GM19239 (cell line): ENCODE measurements at places on chromosomes 4 and X.

DNA sequence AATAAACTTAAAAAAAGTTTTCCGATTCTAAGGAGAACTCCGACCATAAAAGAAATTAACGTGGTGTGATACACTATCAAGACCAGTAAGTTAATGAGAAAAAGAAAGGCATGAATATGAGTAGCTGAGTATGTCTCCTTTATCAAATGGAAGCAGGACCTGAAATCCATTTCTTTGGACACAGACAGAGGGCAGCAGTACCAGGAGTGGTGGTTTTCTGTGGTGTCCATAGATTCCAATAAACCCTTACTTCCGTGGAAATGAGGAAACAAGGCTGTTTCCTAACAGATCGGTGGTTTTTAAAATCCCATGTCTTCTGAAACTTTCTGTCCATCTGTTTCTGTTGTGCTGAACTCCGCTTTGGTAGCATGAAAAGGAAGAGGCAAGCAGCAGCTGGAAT lies 128.5 kb upstream of the TSPAN5 start:
- no peak for DNase-seq

GRCh38 chr4:120215350-120215749 lies 148.7 kb upstream of the MAD2L1 start:
- DNase-seq, result no peak

DNA sequence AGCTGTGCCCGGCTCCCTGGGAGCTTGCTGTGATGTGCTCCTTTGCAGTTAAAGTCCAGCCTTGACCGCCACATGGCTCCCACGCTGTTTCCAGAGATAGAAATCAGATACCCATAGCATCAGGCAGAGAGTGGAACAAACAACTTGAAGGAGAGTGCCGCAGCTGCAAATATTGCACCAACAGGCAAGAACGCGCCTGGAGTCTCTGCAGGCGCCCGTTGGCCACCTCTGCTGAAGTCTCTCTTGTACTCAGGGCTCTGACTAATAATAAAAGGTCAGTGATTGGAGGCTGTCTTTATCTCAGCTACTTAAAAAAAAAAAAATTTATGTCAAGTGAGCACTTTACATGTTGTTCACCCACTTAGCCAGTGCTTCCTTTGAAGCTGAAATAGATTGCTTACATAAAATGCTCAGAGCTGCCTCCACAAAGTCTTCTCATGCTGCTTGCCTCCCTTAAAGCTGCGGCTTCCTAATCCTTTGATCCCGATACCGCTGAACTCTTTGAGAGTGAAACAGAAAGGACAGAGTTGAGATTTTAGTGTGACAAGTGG lies 30.9 kb upstream of the TENM3 start:
- DNase-seq, result no peak

GRCh38 chr4:73223258-73223650 lies 35.3 kb downstream of the ANKRD17 start:
- DNase-seq, result no peak

GRCh38 chr4:20428436-20429160 lies 176.9 kb downstream of the SLIT2 start:
- DNase-seq, result no peak

DNA sequence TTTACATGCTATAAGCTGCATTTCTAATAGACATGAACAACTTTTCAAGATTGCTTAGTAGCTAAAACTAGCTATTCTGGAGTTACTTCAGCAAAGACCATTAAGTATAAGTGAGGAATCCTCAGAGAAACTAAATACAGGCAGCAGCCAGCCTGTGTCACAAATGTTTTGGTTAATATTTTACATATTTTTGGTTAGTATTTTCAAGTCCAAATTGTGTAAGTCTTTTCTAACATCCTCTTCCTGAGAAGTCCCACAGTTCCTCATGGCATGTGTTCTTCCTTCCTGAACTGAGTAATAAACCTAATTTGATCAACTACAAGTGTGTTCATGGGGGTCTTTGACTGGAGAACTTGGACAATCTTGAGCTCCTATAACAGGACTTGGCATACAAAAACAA lies 42.4 kb upstream of the MCF2 start:
- DNase-seq, result no peak

- no peak for DNase-seq
Observed at GRCh38 chr4:14862891-14863290, 139.4 kb upstream of the CPEB2 start.

DNA sequence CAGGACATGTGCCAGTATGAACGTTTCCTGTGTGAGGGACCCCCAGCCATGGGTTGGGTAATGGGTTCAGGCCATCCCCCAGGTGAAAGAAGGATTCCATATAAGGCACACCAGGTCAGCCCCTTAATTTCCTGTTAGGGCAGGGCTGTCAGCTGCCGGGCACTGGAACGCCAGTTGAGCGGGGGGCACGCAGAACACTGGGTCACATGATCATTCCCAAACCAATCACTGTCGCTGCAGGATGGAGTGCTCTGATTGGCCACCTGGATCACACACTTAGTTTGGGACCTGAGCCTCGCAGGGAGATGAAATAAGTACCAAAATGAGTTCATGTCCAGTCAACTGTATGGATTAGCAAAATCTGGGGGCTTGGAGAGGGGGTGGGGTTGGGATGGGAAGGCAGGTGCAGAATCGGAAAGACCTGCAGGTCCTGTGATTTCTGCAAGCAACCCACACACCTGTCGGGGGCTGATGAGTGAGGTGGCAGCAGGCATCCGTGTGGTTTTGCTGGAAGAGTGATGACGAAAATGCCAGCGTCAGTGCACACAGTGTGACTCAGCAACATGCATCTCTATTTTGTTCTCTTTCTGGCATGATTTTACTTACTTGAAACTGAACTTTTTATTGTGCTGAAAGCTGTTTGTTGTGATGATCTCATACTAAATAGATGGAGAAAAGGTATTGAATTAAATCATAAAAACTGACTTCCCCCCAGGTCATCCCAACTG lies 32.2 kb downstream of the RNF212 start:
- no peak for DNase-seq

DNA sequence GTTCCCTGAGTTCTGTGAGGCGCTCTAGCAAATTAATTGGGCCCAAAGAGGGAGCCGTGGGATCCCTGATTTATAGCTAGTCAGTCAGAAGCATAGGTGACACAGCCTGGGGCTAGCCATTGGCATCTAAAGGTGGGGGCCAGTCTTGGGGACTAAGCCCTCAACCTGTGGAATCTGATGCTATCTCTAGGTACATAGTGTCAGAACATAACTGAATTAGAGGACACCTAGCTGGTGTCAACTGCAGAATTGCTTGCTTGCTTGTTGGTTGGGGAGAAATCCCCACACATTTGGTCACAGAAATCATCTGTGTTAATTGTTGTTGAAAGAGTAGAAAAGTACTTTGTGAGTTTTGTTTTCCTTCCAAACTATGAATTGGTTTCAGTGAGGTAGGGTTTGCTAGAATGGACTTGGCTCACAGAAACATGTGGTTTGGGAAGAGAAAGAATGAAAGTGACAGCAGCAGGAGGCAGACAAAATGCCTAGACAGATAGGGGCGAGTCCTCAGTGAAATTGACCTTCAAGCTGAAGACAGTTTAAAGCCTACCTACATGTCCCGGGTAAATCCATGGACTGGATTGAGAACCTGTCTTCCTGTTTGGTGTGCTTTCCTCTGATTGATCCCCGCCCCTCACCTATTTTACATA lies 12.8 kb upstream of the GPR82 start:
- DNase-seq, result no peak

DNA sequence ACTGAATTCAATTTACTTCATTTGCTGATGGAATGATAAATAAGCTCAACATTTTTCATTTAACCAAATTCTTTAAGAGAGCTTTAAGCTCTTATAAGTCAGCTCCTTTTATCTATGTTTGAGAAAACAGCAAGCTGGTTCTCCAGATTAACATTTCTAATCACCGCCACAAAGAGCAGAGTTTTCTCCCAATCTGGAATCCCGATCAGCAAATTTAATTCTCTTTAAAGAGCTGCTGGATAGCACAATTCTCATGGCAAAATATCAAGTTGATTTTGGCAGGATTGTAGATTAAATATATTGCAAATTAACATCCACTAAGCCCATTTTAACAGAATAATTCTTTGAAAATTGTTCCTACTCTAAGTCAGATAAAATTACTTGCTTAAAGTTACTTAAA lies 48.8 kb downstream of the RPS6KA3 start:
- DNase-seq, result no peak

DNA sequence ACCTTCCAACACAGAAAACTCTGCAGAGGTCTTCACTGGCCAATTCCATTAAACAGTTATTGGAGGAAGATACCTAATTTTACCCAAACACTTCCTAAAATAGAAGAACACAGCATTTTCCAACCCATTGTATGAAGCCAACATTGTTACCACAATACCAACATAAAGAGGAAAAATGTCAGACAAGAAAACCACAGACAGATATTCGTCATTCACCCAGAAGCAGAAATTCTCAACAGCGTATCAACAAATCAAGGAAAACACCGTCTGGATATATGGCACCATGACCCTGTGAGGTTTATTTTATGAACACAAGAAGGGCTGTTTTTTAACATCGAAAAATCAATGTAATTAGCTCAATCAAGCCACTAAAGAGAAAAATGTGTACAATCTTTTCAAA lies 255.6 kb downstream of the ASMT start:
- no peak for DNase-seq

- no peak for DNase-seq
Observed at GRCh38 chrX:20265726-20266681, 705 bp downstream of the RPS6KA3 start.

- DNase-seq, result no peak
Observed at GRCh38 chrX:121333942-121334341, 286.5 kb downstream of the GLUD2 start.

GRCh38 chr4:117134386-117134785 lies 49.0 kb upstream of the TRAM1L1 start:
- DNase-seq, result no peak

GRCh38 chrX:9784332-9784731 lies 1.9 kb upstream of the SHROOM2 start:
- DNase-seq, result no peak

GRCh38 chrX:46716796-46717195 lies 42.1 kb downstream of the SLC9A7 start:
- DNase-seq, result no peak

DNA sequence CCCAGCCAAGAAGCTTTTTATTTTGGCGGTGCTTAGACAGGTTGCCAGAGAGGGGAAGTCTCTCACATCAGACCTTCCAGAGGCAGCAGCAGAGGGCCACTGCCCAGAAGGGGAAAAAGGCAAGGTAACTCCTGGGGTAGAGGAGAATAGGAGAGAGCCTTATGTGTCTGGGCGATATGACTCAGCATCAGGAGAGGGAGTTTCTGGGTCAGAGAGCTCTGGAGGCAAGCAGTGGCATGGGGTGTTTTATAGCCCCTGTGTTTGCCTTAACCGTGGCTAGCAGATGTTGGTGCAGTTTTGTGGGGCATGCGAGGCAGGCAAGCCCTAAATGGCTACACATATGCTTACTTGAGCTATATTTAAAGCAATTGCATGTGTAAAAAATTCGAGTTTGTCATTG lies 8.3 kb upstream of the ZXDB start:
- DNase-seq, result no peak

DNA sequence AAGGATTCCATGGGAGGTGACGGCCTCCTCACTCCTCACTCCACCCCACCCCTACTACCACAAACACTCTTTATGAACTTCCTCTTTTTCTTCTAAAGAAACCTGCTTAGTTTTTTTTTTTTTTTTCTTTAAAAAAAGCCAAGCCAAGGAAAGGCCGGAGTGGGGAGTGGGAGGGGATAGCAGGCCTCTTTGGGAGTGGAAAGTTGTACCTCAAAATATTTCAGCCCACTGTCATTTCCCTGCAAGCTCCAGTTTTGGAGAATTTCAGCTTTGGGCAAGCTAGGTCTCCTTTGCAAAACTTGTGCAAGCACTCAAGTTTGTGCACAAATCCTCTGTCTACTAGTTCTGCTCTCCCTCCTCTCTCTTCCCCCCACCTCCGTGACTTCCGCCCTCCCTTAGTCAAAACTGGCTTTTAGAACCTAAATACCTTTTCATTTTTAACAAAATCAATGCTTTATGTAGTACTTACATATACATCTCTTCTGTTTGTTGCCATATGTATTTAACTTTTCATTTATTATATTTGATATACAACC lies 512 bp upstream of the ANTXR2 start:
- no peak for DNase-seq
